ENCODE measurements at places on chromosomes 7 and 10.
A peak's percentile ranks its signal among the peaks of the same experiment; 100 is the strongest.

DNA sequence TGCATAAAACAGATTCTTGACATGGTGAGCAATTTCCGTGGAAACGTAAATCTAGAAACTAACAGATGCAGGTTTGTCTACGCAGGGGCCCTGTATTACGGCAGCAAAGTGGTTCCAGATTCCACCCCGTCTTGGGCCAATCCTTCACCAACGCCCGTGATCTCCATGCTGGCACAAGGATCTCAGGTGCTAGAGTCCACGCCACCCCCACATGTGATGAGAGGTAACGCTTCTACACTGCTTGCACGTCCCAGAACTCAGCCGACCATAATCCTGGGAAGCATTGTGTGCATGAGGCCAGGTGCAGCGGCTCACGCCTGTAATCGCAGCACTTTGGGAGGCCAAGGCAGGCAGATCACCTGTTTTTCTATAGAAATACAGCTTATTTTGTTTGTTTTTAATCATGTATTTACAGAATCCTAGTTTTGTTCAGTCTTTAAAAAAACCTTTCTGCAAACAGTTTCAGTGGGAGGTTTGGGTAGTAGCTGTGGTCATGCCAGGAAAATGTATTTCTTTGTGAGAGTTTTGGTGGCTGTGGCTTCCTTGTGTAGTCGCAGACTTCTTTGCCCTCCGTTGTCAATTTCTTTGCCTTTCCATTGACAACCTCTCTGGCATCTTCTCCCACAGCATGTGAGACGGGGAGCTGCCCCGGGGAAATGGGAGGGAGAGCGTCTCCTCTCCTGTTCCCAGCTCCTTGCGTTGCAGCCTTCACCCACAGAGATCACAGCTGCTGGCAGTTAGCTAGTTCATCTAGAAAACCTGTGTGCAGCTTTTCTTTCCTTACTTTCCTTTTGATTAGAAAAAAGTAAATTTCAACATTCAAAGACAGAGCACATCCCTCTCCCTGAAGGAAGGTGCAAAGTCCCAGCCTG is 35.7 kb downstream of the ITIH2 start:
- DNase-seq: no peak

GRCh38 chr10:86411281-86411841 is 44.8 kb upstream of the GRID1 start:
- no peak for DNase-seq

DNA sequence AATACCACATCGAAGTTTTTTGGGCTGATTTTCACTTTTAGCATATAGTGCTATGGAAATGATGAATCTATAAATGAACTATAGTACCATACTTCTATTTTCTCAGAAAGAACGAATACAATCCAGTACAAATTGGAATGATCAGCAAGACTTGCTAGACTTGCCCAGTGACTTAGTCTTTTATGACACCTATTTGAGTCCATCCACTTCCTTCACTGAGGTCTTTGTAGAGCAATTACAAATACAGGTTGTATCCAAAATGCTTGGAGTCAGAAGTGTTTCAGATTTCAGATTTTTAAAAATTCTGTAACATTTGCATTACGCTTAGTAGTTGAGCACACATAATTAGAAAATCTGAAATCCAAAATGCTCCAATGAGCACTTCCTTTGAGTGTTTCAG is 104.3 kb downstream of the NRBF2 start:
- no peak for DNase-seq

DNA sequence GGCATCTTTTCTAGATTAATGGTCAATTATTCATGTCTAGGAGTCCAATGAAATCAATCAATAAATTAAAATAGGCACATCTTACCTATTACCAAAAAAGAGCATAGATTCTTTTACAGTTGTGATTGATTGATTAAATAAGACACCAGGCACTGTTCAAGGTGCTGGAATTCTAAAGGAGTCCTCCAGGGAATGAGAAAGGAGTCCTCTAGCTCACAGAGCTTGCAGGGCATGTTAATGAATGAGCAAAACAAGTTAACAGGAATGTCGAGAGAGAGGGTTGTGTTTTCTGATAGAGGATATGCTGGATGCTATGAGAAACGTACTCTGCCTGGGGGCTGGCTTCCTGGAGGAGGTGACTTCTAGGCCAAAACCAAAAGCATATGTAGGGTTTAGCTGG is 191.4 kb downstream of the BMPER start:
- DNase-seq: no peak

- no peak for DNase-seq
Measured at GRCh38 chr10:9097206-9097990, 1042.9 kb downstream of the GATA3 start.

GRCh38 chr10:7610651-7611389 is 55.9 kb downstream of the ITIH5 start:
- DNase-seq: no peak

- DNase-seq: no peak
Measured at GRCh38 chr10:86795353-86795752, 38.9 kb downstream of the BMPR1A start.

DNA sequence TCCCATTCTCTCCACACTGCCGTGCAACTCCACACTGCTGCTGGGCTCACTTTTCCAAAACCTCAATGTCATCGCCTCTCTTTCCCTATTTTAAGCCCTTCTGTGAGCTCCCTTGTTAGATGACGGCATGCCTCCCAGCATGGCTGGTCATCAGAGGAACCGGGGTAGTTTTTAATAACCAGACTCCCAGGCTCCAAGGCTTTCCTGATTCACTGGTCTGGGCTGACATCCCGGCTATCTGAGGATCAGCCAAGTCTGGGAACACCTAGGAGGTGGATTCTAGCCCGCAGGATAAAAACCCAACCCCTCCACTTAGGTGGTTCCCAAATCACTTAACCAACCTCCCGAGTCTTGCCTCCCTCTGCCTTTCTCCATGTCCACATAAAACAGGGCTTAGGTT is 295.4 kb upstream of the FZD8 start:
- DNase-seq: no peak

DNA sequence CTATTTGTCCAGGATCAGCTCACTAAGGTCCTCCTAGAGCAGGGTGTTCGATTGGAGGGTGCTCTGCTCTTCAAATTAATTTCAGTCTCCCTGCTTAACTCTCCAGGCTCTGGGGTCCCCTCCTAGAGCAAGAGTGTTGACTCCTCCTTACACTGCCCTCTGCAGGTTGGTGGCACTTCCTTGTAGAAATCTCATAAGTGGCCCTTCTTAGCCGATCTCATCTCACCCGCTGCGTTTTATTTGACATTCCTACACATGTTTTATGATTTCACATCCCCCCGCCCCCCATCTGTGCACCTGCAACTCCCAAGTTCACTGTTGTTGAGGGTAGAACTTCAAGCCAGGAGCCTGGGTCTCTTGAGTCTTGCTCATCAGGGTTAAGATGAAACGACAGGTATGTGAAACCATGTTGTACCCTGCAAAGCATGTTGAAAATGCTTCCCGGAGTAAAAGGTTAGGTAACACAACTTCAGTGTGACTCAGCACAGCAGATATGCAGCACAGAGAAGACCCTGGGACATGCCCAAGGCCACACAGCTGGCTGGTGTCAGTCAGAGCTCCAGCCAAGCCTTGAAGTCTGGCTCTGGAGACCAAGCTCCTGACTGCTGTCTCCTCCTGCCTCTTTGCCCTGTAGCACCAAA is 171.2 kb downstream of the PRKAG2 start:
- no peak for DNase-seq

DNA sequence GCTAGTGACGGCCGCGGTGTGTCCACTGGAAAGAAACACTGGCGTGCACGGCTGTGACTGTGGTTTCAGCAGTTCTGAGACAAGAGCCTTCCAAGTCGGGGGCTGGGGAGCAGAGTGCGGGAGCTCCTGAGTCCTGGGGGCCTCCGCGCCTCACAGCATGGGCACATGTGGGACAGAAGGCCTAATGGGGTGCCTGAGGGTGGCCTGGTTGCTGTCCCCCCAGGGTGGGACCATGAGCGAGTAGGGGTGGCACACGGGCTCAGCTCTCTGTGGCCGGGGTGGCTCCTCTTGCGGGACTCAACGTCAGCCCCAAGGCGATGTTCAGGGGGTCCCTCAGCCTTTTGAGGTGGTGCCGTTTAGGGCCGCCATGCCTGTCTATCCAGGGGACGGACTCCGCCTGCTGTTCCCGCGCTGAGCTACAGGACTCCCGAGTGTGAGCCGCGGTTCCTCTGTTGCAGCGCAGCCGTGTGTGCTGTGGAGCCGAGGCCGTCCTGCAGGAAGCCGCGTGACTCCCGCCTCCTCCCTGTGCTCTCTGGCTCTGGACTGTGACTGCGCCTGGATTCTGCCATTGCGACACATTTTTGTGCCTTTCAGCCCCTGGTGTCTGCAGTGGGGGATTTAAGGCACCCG is 23.5 kb upstream of the CHST12 start:
- no peak for DNase-seq

GRCh38 chr10:120460776-120461175 is 3.7 kb downstream of the PLPP4 start:
- DNase-seq: no peak

DNA sequence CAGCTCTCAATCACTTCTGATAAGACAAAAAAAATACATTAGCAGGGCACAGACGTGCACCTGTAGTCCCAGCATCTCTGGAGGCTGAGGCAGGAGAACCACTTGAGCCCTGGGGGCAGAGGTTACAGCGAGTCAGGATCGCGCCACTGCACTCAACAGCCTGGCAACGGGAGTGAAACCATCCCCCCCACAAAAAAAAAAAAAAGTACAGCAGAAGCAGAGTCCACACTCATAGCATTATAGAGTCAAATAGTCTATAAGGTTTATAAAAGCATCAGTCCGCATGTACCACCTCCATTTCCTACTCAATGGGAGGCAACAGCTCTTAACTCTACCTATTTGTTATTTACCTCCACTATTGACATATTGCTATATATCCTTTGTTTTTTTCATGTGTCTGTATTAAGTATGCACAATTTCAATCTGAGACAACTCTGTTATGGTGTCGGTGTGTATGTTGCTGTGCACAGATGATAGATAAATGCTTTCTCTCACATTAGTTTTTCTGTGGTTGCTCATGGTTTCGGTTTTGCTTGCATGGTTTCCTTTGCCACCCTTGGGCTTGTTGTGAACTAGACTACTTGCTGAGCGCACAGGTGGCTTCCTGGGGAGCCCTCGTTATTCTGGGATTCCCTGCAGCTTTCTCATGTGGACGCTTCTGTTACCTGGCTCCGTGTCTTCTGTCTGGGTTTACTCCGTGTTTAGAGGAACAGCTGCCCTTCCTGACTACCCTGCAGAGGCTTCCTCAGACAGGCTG is 40.4 kb downstream of the PROSER2 start:
- peak; percentile 20 for DNase-seq

- no peak for DNase-seq
Measured at GRCh38 chr10:31158011-31158658, 126.5 kb upstream of the ZNF438 start.

DNA sequence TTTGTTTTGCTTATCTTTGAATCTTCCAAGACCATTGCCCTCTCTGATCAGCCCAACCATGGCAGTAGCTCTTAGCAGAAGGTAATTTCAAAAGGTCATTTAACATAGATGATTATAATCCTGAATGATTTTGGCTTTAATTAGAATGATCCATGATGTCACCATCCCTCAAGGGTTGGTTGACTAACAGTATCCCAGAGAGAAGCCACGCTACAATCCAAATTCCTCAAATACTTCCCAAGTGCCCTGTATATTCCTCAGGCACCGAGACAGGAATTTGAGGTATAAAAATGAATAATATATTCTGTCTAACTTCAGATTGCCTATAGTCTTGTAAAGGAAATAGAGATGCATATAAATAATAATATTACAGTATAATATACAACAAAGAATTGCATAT is 42.1 kb upstream of the TMEM196 start:
- no peak for DNase-seq

DNA sequence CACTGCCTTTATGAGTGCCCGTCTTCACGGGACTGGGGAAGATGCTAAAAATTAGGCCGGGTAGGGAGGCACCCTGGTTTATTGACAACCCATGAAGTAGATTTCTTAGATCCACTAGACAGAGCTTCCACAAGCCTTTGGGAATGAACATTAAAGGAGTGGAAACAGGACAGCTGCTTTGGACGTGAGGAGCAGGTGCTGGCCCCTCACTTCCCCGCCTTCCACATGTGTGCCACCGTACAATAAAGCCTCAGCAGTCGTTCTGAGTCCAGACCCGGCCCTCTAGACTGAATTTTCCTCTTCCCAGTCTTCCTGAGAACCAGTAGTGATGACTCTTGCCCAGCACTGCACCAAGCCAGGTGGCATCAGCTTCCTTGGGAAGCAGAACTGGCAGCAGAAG is 282.4 kb downstream of the CELF2 start:
- no peak for DNase-seq

Data from stimulated activated CD4-positive, alpha-beta T cell treated with anti-CD3 and anti-CD28 coated beads, Interleukin-15, amount 100 ng/mL, for 1 hour (primary cell).